NCI-H1930 (cell line): ENCODE measurements at places on chromosomes 6 and 20.

DNA sequence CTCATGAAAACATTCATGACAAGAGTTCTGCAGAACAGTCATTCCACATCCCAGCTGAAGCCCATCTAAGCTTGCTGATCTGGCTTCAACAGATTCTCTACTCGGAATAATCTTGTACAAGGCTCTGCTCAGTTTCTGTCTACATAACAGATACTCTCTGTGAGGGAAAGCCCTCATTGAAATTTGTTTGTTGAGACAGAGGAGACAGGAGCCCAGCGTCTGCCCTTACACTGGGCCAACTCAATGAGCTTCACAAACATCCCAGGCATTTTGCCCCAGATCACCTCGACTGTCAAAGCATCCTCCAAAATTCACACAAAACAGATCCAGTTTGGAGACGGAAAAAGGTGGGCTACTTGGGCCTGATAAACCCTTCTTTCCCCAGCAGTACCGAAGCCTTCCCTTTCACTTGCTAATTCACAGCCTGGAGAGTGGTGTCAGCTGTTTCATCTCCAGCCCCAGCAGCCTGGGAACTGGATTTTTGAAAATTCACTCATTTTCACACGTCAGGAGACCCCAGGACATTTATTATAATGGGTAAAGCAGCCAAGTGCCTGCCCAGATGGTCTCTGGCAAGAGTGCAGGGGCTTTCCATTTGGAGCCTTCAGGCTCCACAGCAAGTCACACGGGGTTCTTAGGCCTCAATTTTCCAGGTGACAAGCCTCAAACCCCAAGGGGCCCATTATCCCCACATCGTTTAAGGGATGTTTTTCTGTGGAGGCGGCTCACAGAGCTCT lies 7.3 kb downstream of the CCDC167 start:
- no peak for DNase-seq

DNA sequence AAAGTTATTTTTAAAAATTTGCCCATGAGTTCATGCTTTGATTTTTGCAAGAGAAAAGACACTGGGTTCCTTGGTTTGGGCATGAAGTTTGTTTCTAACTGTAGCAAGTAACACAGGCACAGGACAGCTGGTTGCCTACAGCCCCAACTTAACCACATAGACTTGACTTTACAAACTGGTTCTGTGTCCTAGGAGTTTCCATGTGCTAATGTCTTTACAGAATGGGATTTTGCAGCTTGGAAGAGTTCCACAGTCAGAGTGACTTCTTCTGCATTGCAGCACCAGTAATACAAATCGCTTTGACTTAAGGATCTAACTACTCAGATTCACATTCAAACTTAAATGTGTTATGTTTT lies 44.3 kb downstream of the OR2B2 start:
- DNase-seq: no peak

DNA sequence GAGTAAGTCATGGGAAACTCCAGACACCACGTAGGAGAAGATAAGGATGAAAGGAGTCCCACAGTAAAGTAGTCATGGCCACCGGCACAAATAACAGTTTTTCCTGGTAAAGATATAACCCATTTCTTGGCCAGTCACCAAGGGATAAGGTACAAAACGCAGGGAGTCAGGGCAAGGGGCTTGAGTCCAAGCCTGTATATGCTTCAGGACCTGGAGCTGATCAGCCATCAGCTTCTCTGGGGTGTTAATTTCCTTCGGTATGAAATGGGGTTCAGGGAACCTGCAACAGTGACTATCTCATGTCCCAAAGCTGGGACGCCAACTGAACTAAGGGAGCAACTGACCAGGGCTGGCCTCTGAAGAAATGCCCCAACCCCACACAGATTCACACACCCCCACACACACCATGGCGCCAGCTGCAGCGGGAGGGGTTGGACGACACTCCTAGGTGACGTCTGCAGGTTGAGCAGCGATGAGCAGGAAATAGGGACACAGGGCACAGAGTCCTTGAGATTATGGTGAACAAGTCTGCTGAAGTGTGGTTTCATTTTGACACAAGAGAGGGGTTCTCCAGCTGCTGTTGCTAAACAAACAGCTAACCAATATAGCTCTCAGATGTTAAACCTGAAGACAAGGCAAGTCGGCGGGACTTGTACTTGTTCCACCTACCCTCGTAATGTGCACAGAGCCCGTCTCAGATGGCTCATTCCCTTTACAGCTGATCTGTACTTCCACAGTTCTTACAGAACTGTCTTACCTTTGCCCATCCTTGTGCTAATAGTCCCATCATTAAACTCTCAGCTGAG lies 7.4 kb upstream of the ADTRP start:
- DNase-seq: no peak

DNA sequence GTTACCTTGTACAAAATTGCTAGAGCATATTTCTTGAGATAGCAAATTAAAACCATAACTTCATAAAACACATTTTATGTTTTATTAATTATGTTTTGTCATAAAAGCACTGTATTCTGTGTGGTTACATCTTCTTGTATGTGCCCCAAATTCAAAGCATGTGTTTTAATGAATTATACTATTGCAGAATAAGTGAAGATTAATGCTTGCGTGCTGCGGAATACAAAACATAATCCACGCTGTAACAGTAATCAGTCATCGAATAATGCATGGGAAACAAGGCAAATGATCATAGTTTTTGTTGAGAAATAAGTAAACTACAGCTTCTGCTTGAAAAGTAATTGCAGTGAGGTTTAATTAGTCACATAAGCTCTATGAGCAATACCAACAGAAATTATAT lies 459.2 kb upstream of the SOX4 start:
- no peak for DNase-seq

- no peak for DNase-seq
Measured at GRCh38 chr6:134247231-134247833, 70.6 kb downstream of the SGK1 start.

DNA sequence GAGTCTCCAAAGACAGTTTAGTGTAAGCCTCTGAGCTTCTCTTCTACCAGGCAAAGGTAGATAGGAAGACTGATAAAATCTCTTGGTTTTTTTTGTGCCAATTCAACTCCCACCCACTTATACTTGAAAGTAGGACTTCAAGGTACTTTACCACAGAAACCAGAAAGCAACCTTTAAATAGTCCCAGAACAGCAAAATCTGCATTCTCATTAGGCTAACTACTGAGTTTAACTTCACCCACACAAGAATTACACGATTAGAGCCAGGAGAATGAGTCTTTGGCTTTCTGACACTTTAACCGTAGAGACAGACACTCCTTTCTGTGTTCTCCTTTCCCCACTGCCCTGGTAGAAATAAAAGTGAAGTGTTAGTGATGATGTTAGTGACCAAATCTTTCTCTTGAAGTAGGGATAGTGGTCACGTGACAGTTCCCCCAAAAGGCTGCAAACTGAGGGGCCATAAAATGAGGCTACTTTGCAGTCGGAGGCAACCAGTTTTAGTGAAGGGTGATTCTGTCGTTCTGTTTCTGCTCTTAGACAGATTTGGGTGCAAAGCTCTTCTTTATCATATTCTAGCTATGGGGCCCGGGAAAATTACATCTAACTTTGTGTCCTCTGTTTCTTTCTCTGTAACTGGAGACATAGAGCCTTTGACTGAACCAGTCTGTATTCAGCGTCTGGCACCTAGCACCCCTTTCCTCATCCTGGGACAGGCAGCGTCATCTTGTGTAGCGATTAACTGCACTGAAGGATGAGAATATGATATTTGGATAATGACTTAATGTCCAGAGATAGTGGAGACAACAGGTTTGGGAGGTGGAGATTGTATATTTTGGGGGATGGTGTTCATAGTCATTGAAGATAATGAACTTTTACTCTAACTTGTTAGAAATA lies 206.4 kb upstream of the CITED2 start:
- no peak for DNase-seq

DNA sequence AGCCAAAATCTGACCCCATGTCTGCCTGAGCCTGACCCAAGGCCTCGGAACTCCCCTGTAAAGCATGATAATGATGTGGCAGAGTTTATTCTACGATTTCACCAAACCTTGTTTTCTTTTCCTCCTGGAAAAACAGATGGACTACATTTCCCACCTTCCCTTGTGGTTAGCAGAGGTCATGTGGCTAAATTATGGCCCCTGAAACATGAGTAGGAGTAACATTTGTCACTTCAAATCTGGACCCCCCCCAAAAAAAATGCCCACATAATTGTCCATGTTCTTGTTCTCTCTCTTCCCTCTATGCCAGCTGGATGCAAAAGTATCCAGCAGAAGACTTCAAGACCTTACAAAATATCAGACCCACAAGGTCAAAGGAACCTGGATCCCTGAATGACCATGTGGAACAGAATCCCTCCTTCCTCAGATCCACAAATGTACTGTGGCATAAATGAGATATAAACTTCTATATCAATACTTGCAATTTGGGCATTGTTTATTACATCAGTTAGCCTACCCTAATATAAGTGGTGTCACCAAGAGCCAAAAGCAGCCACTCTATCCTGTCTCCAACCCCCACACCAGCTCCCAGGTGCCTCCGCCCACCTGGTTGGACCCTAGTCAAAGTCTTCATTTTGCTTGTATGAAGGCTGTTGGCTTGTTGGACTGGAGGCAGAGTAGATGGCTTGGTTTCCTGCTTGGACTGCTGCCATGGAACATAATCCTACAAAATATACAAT lies 1.4 kb downstream of the C20orf96 start:
- no peak for DNase-seq

GRCh38 chr20:51340451-51340840 lies 202.1 kb downstream of the NFATC2 start:
- no peak for DNase-seq

DNA sequence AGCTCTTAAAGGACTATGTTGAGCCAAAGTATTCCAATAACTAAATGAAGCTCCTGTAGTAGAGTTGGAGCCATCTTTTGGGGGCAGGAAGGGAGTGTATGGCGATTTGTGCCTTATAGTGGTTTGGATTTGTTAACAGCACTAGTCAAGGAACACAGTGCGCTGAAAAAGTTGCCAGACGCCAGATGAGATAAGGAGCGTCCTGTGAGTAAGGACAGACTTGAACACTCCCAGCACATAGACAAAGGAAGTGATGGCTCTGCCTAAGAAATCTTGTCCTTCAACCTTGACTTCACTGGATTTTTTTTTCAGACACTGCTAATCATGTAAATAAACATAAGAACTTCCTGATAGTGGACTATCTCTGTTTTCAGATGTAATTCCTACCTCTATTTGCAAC lies 136.9 kb downstream of the TRMT11 start:
- no peak for DNase-seq

- no peak for DNase-seq
Measured at GRCh38 chr6:111747396-111747795, 125.9 kb downstream of the FYN start.

DNA sequence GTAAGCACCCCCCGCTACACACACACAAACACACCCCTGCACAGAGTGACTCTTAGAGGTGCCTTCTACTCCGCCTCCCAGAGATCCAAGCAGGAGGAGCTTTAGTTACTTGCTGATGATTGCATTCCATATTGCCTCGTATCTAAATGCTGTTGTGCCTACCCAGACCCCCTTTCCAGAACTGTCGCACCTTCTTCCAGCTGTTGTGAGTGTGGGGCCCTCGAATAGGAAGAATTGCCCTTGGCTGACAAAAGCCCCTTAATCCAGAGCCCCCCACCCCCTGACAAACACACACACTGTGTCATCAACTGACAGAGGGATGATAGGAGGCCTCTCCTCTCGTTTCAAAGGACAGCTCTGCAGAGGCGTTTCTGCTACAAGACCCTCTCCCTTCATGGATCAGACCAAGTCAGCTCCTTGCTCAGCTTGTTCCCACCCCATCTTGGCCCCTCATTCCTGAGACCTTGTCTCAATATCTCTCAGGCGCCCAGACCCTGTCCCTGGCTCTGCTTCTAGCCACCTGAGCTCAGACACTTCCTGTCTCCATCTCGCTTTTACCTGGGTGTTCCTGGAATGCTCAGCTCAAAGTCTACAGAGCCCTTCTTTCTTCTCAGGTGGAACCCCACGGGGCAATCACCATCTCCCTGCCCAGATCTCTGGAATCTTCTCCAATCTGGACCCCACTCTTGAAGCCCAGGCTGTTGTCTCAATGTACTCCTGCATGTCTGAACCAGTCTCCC lies 4.0 kb upstream of the VSX1 start:
- DNase-seq: no peak

DNA sequence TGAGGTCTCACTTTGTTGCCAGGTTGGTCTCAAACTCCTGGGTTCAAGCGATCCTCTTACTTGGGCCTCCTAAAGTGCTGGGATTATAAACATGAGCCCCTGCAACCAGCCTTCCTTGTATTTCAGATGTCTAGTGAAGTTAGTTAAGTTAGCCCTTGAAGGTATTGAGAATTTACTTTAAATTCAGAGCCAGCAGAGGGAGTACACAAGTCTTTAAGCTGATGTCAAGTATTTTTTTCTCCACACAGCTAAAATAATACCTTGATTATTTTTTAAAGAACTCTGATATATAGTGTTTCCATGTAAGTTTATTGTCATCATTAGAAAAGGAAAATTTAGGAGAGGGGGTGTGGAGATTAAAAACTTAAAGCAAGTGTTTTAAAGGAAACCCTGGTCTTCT lies 9.8 kb downstream of the FOXO3 start:
- no peak for DNase-seq

DNA sequence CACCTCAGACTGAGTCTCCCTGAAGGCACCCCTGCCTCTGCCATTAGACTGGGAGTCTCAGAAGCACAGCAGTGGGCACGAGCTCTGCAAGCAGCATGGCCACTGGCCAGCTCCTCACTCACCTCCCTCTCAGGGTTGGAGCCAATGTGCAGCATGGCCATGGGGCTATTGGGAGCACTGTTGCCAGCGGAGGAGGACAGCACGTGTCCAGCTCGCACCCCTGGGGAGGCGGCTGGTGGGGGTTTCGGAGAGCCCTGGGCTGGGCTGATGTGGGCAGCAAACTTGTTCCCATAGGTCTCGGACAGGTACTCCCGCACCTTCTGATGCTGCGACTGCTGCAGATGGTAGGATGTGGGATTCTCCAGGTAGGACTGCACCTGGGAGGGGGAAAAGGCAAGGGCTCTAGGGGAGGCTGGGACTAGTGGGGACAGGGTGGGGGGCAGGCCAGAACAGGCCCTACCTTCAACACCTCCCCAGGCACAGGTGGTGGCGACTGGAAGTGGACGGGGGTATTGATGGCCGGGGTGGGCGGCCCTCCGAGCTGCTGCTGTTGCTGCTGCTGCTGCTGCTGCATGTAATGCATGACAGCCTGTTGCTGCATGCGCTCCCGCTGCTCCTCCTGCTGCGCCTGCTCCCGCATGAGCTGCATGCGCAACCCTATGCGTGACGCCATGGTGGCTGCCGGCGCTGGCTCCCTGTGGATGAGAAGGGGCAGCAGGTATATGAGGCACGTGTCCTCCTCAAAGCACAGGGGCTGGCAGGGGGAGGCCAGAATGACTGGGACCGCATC lies 44.7 kb downstream of the TFEB start:
- DNase-seq: no peak

- DNase-seq: no peak
Measured at GRCh38 chr6:106162921-106163320, 76.8 kb downstream of the PRDM1 start.
